ENCODE measurements at places on chromosomes 13 and 19. TPM values are rescaled to one million over a fixed set of nuclear protein-coding genes. Genes with fewer than 3 reads are reported as not detected.

The MARK4 gene
- 12.1 TPM for total RNA-seq

The CNN1 gene
- total RNA-seq: 0.39 TPM

The FSD1 gene
- 2.6 TPM for total RNA-seq

The THAP8 gene
- 1.4 TPM for total RNA-seq
